SJSA1 (cell line): ENCODE measurements at places on chromosomes 7 and 10. TPM values are rescaled to one million over a fixed set of nuclear protein-coding genes. Genes with fewer than 3 reads are reported as not detected.

DNA sequence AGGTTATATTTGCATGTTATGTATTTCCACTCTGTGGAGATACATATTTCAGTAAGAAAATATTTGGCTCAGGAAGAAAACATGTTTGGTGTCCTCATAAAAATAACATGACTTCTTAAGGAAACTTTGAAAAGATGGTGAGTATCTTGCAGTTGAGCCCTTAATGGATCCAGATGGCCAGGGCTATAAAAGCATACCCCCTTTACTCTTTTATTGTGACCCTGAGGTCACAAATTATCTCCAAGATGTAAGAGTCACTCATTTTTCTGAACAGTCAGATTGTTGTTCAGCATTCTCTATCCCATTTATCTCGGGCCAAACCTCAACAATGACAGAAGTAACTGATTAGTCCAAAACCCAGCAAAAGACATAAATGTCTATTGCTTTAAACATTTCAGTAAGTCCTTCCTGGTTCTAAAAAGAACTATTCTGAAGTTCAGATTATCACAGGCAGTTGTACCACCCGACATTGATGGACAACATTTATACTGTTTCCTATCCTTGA is 539.4 kb downstream of the PARD3 start:
- DNase-seq: no peak

The PDE6C gene
- total RNA-seq: not detected in 2 replicates

GRCh38 chr7:147556317-147556716 is 1034.2 kb upstream of the C7orf33 start:
- no peak for DNase-seq

The SMKR1 gene
- total RNA-seq: 1.7 TPM in 1 of 2 replicates, not detected in the other

DNA sequence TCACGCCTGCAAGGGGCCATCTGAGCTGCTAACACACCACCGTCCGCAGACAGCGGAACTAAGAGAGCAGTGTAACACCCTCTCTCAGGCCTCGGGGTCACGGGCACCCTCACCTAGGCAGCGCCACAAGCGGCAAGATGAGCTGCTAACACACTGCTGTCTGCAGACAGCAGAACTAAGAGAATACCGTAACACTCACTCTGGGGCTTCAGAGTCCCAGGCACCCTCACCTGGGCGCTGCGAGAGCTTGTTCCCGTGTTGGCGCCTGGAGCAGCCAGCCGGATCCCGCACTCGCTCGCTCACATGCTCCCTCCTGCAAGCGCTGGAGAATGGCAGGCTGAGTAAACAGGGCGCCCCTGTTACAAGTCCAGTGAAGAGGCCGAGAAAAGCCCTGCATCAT is 160.2 kb downstream of the SRPK2 start:
- DNase-seq: no peak

The BAMBI gene
- total RNA-seq: 61.0 and 76.9 TPM in 2 replicates

The GGCT gene
- 77.6 and 130 TPM in 2 replicates for total RNA-seq

DNA sequence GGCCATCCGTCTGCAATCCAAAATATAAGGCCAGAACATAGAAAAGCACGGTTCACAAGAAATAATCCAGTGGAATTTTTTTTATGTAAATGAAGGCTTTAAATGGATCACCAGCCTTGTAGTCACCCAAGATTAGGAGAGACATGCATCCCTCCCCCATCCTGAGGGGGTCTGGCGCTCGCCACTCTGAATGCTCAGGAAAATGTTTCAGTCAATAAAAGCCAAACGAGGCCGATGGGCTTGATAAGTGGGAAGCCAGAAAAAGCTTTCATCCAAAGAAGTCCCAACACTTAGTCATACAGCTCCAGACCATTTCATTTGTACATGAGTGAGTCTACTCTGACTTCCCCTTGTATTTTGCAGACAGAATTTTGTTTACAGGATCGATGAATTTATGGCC is 631.8 kb downstream of the GRID1 start:
- no peak for DNase-seq

GRCh38 chr10:50679149-50679548 is 55.4 kb upstream of the SGMS1 start:
- peak; percentile 28 for DNase-seq

The TUBAL3 gene
- not detected in 2 replicates for total RNA-seq

The DKK1 gene
- total RNA-seq: 29.7 and 46.2 TPM in 2 replicates

DNA sequence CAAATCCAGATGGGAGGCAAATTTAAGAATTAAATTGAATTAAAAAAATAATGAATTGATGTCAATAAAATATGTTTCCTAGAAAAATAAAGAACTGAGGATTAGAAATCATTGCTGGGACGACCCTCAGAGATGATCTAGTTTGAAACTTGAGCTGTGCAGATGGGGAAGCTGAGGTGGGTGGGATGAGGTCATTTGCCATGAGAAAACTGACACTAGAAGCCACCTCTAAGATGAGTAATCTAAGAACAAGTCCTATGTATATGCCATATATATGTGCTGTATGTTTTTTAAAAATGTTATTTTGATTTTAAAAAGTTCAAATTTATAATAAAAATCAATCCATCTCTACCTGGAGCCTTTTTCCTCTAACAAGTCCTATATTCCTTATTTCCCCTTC is 135.7 kb downstream of the RSU1 start:
- DNase-seq: no peak

DNA sequence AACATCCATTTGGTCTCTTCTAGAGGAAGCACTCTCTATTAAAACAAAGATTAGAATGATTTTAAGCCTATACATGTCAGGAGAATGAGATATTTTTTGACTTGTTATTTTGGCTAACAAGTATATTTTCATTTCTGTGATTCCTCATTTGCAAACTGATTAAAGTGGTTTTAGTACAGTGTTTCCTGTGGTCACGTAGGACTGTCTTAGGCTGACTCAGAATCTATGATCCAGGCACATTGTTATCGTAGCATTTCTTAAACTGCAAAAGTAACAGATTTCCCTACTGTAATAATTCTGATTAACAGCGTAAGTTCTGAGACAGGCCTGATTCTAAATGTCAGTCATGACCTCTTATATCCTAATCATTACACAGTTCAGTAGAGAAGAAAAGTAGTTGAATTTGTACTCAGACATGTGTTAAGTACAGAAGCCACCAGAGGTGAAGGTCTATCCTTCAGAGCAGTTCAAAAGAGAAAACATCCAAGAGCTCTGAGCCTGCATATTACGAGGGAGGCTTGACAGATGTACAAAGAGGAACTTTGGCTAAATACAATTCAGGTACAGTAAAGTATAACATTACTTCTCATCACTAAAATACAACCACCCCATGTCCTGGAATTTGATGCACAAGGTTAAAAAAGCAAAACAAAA is 124.1 kb upstream of the TEX47 start:
- DNase-seq: no peak

DNA sequence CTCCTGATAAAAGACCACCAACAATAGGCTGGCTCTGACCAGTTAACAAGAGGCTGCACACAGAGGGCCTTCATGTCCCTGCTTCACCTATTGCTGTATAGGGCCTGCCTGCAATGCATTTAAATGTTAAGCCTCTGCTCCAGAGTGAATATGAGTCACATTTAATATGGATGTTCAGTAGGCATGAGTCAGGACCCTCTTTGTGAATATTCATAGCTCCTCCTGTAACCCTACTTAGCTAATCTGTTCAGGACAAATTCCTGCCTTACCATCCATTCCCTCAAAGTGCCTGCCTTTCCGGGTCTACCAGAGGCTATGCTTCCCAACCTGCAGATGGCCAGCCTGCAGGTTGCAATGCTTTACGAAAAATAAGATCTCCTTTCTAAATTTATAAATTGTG is 32.5 kb downstream of the ARHGAP22 start:
- no peak for DNase-seq

- DNase-seq: no peak
Observed at GRCh38 chr10:97089209-97089870, 96.4 kb downstream of the SLIT1 start.

DNA sequence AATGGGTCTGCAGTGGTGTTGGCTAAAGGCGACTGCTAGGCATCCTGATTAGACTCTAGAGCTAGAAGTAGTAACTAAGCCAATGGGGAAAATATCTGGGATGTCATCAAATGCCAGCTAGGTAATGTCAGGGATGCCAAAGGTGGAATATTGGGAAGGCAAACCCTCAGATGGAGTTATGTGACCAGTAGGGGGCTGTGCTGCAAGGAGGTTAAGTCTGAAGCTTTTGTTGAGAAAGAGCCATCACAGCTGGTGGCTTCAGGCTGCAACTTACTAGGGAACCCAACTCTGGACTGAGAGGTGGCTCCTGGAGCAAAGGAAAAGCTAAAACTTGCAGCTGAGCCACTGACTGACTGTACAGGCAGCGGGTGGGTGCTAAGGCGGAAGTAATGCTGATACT is 576.9 kb upstream of the GHITM start:
- DNase-seq: no peak

- no peak for DNase-seq
Observed at GRCh38 chr10:43225787-43226153, 41.1 kb downstream of the RASGEF1A start.

DNA sequence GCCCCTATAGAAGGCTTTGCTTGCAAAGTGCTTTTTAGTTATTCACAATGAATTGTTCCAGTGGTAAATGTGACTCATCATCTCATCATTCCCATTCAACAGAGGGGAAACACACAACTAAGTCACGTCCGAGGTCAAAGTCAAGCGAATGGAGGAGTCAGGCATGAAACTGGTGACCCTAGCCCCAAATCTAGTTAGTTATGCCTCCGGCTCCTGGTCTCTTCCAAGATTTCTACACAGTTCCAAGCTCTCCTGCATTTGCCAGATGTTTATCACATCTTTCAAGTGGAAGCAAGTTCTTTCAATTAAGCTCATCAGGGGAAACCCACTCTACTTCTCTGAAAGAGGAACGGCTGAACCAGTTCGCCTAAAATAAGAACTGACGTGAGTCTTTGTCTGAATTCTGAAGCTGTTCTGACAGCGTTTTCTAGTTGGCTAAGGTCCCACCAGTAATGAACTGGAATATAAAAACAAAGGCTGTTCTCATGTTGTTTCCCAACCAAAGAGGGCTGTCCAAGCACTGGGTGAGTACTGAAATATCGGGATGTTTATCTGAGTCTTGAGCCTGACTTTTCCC is 140.9 kb upstream of the NRBF2 start:
- no peak for DNase-seq

- no peak for DNase-seq
Observed at GRCh38 chr7:105805447-105806019, 70.9 kb downstream of the ATXN7L1 start.

DNA sequence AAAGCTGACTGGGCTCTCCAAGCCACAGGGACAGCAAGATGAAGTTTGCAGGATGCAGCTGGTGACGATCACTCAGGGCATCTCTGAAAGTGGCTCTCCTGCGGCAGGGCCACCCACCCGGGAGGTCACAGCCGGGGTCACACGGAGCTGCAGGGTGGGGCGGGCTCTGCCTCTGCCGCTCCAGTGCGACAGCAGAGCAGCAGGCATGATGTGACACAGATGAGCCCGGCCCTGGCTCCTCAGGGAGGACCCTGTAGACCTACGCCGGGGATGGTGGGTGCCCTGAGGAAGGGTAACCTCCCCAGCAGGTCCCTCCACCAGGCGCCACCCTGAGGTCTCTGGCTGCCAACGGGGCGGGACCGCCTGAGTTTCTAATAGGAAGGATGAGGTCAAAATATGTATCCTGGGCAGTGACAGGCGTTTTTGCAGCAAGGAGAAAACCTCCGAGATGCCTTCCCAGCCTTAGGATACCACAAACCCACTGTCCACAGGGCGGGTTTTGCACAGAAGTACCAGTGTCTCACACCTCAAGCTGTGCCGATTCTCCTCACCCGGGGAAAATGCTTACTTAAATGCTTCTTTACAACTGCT is 114.8 kb upstream of the DIP2C start:
- DNase-seq: peak; percentile 61

The GRM3 gene
- not detected in 2 replicates for total RNA-seq

DNA sequence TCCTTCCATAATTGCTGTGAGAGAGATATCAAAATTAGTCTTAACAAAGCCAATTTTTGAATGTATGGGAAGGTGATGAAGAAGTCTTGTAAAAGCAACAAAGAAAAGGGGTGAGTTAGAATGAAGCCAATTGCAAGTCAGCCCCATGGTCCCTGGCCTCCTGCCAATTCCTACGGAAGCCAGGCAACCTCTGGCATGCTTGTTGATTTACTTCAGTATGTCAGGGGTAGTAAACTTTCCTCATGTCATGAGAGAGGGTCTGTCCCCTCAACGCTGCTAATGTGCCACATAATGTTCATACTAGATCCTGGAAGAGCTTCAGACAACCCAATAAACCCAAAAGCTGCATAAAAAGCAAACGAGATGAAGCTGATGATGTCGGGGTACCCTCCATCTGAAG is 159.1 kb upstream of the YAE1 start:
- DNase-seq: no peak

The OPN1SW gene
- total RNA-seq: not detected in 2 replicates

DNA sequence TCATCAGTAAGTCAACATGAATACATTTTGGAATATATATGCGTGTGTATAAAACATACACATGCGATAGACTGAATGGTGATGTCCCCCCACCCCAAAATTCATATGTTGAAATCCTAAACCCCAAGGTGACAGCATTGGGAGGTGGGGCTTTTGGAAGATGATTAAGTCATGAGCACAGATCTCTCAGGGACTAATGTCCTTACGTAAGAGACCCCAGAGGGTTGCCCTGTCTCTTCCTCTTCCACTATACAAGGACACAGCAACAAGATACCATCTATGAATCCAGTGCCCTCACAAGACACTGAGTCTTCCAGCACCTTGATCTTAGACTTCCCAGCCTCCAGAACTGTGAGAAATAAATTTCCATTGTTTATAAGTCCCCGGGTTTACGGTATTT is 22.5 kb downstream of the DRGX start:
- no peak for DNase-seq

- DNase-seq: no peak
Observed at GRCh38 chr10:132708936-132709335, 77.0 kb downstream of the NKX6-2 start.

GRCh38 chr7:81014266-81014665 is 95.4 kb upstream of the SEMA3C start:
- DNase-seq: no peak
